ENCODE measurements at places on chromosomes 3 and 15.

DNA sequence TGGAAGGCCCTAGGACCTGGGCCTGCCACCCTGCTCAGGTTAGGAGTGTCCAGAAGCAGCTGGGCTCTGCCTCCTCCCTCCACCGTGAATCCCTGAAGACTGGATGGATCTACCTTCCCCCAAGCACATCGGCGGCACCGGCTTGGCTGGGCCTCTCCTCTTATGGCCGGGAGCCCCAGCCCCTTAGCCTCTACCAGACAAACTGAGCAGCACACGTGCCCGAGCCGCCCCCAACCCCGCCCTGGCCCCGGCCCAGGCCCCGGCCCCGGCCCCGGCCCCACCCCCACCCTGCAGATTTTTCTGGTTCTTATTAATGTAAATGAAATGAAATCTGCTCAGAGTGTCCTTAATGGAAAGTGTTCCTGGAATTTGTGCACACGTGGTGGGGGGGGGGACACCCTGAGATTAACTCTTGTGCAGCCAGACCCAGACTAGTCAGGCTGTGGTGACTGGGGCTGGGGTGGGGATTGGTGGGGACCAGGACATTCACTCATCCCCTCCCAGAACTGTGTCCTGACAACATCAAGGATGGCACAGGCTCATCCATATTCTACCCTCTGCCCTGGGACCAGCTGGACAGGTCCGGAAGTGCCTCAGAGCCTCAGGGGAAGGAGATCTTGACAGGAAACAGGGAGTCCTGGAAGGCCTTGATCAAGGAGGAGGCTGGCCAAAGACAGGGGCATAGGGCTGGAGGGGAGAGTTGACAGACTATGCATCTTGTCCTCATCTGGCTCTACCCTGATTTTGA, 30.9 kb upstream of the SEMA3F start:
- no peak for DNase-seq
- peaks cover 10% of the 10 kb centered on the region for H3K36me3 ChIP-seq
- peaks cover 3% of the 10 kb centered on the region for H3K27me3 ChIP-seq
- H3K4me3 ChIP-seq: no peak overlapping the region
- no peak overlapping the region for H3K27ac ChIP-seq

DNA sequence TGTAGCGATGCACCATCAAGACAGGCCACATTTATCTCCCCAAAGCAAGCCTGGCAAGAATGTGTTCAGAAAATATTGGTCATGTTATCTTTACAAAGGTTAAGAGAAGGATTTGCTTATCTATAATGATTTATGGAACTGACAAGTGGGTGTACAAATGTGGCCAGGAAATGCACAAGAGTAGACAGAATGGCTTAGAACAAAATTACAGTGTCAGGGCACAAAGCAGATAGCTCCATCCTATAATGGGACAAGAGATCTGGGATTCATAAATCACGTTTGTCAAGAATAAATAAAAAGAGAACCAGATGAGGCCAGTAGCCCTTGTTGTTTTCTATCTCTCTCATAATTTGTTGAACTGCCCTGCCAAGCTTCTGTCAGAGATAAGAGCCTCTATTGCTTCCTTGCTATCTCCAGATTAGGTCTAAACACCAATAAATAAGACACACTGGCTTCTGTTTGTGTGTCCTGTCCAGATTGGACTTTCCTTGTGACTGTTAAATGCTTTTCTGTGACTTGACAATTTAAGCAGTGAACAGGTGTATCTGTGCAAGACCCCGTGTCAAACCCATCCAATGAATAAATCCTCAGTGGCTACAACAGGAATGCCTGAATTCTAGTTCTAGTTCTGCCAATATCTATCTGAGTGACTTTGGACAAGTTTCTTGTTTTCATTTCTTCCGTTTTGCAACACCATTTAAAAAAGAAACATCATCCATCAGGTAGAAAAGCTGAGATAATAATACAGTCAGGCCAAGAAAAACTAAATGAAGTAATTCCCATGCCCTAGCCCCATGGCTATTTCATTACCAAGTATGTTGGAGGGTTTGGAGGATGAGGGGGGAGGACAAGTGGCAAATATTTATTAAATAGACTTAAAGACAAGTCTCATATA, 157.2 kb downstream of the DCLK3 start:
- no peaks in the 10 kb centered on the region for H3K4me1 ChIP-seq
- no peaks in the 10 kb centered on the region for H3K36me3 ChIP-seq
- H3K4me3 ChIP-seq: no peak overlapping the region
- H3K27ac ChIP-seq: no peak overlapping the region
- H3K27me3 ChIP-seq: no peaks in the 10 kb centered on the region
- DNase-seq: no peak

GRCh38 chr3:18593231-18593630, 168.1 kb upstream of the SATB1 start:
- DNase-seq: no peak
- no peaks in the 10 kb centered on the region for H3K36me3 ChIP-seq
- no peaks in the 10 kb centered on the region for H3K27me3 ChIP-seq
- no peak overlapping the region for H3K27ac ChIP-seq
- H3K4me1 ChIP-seq: no peaks in the 10 kb centered on the region

GRCh38 chr3:133271539-133271938, 128.3 kb upstream of the BFSP2 start:
- no peak overlapping the region for H3K27ac ChIP-seq
- H3K4me1 ChIP-seq: no peaks in the 10 kb centered on the region
- no peaks in the 10 kb centered on the region for H3K36me3 ChIP-seq

GRCh38 chr3:119305286-119305685, 11.1 kb downstream of the ARHGAP31 start:
- no peaks in the 10 kb centered on the region for H3K36me3 ChIP-seq
- no peak overlapping the region for H3K4me3 ChIP-seq
- no peaks in the 10 kb centered on the region for H3K27me3 ChIP-seq
- H3K4me1 ChIP-seq: no peaks in the 10 kb centered on the region

All from T-cell (primary cell).